Stimulated activated CD4-positive, alpha-beta T cell treated with anti-CD3 and anti-CD28 coated beads, Interleukin-1b, Interleukin-23, amount 100 ng/mL, for 24 hours (primary cell): ENCODE measurements at places on chromosomes 2 and 18.

DNA sequence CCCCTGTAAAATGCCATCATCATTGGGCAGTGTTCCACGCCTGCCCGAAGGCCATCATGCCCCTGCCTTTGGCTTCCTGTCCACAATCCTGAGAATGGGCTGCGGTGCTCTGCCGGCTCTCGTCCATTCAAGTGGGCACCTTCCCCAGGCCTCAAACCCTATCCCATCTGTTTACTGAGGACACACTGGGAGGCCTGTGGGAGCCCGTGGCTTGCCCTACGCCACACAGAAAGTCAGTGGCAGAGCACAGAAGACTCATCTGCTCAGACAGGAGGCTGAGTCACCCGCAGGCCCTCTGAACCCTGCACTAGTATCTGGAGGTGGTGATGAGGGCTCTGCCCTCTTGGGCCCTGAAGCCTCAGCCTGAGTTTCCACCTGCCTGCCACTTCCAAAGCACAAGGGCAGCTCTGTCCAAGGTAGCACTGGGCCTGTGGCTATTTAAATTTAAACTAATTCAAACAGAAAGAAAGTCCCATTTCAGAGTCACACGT is 19.1 kb upstream of the ANKRD53 start:
- no peak for DNase-seq

DNA sequence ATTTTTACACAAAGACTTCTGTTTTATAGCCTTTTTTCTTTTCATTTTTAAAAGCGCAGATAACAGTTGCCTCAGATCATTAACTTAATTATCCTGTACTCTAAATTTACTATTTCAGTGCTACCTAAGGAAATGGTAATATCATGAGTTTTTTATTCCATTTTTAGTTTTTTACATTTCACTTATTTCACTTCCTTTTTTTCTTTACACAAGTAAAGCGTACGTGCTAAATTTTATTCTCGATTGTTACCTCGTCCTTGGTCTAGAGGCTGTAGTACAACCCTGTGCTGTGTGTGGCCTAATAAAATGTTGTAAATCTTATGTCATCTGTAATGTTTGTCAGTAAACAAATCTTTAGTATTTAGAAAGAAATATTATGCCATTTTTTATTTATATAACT is 49.2 kb downstream of the CRIM1 start:
- DNase-seq = no peak

- no peak for DNase-seq
Measured at GRCh38 chr2:182163878-182164277, 178.2 kb downstream of the PPP1R1C start.

DNA sequence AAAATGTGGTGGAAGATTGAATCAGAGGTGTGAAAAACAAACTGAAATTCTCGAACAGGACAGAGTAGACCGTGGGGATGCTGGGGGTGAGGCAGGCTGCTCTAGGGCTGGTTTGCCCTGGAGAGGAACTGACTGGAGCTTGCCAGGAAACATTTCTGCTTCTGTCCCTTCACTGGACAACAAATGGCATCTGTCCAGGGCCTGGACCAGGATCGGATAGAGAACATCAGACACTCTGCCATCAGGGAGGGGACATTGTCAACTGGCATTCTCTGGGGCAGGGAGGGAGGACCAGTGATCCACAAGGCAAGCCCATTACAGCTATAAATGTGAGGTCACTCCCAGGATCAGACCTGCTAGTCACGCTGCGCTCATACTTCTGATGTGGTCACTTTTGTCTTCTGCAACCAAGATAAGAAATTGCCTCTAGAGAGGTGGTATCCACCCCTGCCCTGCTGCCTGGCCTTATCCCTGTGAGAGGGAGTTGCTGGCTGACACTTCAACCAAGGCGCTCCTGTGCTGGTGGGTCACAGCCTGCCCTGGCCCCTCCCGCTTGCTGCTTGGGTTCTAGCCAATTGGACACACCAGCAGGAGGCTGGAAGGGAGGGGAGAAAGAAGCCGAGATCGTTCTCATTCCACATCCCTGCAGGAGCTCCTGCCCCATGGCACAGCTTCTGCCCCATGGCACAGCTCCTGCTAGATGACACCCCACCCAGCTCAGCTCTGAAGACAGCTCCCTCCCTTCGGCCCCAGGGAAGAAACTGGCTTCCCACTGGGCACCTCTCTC is 8.7 kb downstream of the NPPC start:
- no peak for DNase-seq

GRCh38 chr2:66000901-66001300 is 434.0 kb upstream of the MEIS1 start:
- no peak for DNase-seq

GRCh38 chr2:238284802-238285515 is 3.5 kb downstream of the PER2 start:
- no peak for DNase-seq

DNA sequence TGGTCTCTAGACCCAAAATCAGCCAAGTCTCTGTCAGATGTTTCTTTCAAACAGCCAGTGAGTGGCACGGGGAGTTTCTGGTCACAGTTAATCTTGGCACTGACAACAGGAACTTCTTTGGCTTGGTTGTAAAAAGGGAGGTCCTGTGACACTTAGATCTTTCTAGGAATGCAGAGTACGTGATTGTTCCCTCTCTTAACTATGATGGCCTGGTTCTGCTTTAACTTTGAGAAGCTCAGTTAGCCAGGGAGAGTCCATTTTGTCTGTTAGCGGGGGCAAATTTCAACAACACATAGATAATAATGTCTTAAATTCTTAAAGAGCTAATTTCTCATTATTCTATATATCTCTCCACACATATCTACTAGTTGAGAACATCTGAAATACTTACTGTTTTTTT is 344.5 kb upstream of the LRRTM4 start:
- DNase-seq = no peak

- no peak for DNase-seq
Measured at GRCh38 chr2:74870951-74871350, 37.0 kb downstream of the HK2 start.

- no peak for DNase-seq
Measured at GRCh38 chr2:190477661-190478454, 56.7 kb downstream of the NEMP2 start.

GRCh38 chr2:135952891-135953290 is 32.5 kb downstream of the DARS1 start:
- DNase-seq = no peak

DNA sequence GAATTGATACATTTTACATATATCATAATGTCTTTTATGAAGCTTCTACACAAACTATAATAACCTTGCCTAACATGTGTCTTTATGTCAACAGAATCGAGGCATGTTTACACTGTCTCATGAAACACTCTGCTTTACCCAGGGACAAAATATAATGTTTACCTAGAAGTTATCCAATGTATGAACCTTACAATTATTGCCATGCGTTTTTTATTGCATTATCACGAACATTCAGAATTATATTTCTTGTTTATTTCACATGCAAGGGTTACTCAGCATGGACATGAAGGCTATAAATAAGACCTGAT is 19.8 kb downstream of the LONRF2 start:
- DNase-seq = no peak

DNA sequence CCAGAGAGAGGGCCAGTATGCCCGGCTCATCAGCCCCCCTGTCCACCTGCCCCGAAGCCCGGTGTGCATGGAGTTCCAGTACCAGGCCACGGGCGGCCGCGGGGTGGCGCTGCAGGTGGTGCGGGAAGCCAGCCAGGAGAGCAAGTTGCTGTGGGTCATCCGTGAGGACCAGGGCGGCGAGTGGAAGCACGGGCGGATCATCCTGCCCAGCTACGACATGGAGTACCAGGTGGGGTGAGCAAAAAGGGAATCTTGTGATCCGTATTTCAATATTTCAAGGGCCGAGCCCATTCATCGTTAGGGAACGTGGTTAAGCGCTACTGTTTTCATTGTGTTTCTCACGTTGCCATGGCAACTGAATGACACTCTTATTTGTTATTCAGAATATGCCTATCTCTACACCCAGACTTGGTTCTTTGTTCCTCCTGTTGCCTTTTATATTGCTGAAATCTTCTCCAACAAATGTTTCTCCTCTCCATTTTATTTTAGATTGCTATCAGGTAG is 81.5 kb downstream of the NRP2 start:
- DNase-seq = peak; percentile 4

- no peak for DNase-seq
Measured at GRCh38 chr2:142574388-142574787, 303.1 kb upstream of the KYNU start.

- no peak for DNase-seq
Measured at GRCh38 chr2:239500574-239501550, 100.0 kb upstream of the HDAC4 start.

- DNase-seq = no peak
Measured at GRCh38 chr18:62781262-62781661, 65.9 kb downstream of the PHLPP1 start.

DNA sequence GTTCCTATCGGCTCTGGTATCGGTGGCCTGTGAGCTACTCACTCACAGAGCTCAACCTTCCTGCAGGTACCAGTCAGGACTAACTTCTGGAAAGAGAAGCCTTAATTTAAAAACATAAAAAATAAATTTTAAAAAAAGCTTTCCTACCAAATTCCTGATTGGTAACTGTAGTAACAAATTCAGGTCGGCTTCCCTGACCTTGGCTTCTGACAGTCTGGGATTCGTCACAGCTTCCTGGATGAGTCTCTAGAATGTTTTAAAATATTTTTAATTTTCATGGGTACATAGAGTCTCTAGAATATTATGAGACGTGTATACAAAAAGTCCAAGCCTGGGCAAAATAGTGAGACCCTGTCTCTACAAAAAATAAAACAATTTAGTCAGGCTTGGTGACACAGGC is 45.0 kb upstream of the MTCL1 start:
- no peak for DNase-seq

DNA sequence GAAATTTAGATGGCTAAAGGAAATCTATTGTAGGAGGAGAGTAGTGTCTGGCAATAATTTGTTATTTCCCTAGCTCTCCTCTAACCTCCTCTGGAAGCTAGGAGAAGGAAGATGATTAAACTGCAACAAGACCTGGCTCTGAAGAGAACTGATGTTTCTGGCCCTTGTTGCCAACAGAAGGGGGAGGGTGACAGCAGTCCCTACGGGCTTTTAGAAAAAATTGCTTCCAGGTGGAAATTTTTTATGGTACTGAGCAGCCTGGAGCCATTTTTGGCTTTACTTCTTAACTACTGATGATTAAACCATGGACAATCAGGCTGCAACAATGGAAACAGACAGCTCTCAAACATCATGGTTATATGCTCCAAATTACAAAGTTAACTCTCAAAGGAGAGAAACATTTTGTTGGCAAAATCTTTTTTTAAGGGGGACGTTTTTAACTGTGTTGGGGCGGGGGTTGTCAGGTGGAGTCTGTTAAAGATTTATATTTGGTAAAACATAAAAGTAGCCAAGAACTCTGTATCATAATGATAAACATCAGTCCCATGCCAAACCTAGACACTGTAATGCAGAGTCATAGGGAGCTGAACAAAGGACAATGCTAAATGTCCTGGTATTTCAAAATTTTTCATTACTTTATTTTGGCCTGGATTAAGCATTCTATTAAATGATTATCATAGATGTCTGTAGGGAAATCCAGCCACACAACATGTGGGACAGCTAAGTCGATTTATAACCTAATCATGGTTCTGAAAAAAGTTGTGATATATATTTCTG is 70.0 kb downstream of the EXOC6B start:
- no peak for DNase-seq
